ENCODE measurements at places on chromosomes 12 and 14. TPM values are rescaled to one million over a fixed set of nuclear protein-coding genes. Genes with fewer than 3 reads are reported as not detected.
A peak's percentile ranks its signal among the peaks of the same experiment; 100 is the strongest.

DNA sequence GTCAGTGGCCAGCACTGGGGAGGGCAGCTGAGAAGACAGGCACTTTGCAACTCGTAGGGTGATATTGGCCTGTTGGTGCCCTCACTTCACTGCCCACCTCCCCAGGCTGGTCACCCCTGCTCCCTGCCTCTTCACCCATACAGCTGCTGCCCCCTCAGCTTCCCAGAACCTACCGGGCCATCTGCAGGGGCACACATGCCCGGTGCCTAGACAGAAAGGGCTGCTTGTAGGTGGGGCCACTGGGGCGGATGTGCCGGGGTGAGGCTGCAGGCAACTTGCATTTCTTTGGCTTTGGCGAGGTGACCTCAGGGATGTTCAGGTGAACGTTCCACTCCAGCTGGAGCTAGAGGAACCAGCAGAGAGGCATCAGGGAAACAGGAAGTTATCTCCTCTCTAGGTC is 17.2 kb downstream of the FAM186B start:
- no peak for DNase-seq

DNA sequence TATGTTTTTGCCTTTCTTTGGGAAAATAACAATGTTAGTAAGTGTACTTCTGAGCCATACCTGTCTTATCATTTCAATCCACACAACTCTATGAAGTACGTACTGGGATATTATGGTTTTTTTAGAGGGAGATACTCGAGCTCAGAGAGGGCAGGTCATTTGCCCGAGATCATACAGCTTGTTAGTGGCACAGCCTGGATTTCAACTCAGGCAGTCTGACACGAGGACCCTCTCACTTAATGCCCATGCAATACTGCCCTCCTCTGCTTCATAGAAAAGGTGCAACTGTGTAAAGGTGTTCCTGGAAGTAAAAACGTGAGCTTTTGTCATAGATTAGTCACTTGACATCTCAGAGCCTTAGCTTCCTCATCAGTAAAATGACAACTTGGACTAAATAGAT is 128.0 kb downstream of the NDUFA12 start:
- no peak for DNase-seq

DNA sequence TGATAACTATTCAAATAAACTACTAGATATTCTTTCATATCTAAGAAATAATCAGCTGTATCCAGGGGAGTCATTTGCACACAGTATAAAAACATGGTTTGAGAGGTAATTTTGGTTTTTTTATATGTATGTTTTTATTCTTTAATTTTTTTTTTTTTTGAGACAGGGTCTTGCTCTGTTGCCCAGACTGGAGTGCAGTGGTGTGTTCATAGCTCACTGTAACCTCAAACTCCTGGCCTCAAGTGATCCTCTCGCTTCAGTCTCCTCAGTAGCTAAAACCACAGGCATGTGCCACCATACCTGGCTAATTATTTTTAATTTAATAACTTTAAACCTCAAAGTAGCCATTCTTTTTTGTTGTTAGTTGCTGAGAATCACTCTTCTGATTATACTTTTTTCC is 1.8 kb downstream of the PRORP start:
- no peak for DNase-seq

RILPL2 gene
- total RNA-seq = 14.7 TPM

LHX5 gene
- total RNA-seq = not detected

DNA sequence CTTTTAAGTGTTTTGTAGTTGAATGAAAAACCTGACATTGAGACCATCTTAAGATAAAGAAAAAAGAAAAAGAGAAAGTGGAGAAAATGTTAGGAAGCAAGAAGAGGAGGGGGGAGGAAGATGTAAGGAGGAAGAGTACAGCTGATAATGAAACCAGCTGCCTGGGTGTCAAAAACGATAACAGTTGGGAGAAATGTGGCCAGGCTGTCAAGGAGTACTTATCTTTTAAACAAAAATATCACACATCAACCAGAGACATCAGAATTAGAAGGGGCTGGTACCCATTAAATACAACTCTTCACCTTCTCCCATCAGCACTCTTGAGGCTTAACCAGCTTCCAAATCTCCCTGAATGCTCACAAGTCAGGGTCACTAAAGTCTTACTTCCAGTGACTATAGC is 4.5 kb downstream of the SLC11A2 start:
- peak; percentile 19 for DNase-seq

DNA sequence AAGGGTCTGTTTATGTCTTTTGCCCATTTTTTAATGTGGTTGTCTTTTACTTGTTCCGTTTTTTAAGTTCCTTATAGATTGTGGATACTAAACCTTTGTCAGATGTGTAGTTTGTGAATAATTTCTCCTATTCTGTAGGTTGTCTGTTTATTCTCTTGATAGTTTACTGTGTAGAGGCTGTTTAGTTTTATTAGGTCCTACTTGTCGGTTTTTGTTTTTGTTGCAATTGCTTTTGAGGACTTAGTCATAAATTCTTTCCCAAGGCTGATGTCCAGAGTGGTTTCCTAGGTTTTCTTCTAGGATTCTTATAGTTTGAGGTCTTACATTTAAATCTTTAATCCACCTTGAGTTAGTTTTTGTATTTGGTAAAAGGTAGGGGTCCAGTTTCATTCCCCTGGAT is 33.9 kb downstream of the SLC39A9 start:
- DNase-seq = no peak

- no peak for DNase-seq
Observed at GRCh38 chr14:72607386-72608130, 286.3 kb downstream of the DPF3 start.

GRCh38 chr12:80846952-80847351 is 90.8 kb downstream of the LIN7A start:
- no peak for DNase-seq

OR6C74 gene
- not detected for total RNA-seq

RBM19 gene
- total RNA-seq = 66.2 TPM

CAPZA3 gene
- not detected for total RNA-seq

GRCh38 chr14:50347521-50347920 is 35.4 kb downstream of the DMAC2L start:
- DNase-seq = no peak

KLRK1 gene
- 2.7 TPM for total RNA-seq

GRCh38 chr12:5204271-5204670 is 160.6 kb downstream of the KCNA5 start:
- no peak for DNase-seq

Measured in CD4-positive, CD25-positive, alpha-beta regulatory T cell (primary cell).